Stimulated activated CD8-positive, alpha-beta memory T cell treated with anti-CD3 and anti-CD28 coated beads, Interleukin-7, amount 100 ng/mL, for 24 hours (primary cell): ENCODE measurements at places on chromosomes 7 and 10.

- DNase-seq: peak; percentile 81
Observed at GRCh38 chr7:155598810-155599210, 45.7 kb upstream of the RBM33 start.

DNA sequence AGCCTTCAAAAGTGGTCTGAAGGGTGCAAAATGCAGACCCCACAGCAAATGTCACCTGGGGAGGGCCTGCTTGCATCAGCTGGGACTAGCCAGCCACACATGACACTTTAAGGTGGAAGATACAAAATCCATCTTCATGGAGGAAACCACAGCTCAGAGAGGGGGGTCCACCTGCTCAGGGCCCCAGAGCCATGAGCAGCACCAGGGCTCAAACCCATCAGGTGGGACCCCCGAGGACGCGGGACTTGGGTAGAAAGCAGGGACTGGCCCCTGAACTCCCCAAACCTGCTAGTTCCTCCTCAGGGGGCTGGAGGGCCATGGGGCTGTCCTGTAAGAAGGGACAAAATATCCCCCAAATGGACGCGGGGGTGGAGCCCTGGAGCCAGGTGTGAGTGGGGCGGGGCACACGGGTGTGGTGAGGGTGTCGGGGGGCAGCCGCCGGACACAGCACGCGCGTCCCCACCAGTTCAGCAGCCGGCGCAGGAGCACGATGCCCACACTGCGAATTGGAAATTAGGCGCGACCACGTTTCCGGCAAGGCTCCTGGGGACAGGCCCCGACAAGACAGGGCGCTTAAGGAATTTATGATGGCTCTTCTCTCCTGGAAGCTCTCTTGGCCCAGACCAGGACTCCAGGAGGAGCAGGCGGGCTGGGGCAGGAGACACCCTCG lies 8.0 kb downstream of the PDGFA start:
- no peak for DNase-seq

DNA sequence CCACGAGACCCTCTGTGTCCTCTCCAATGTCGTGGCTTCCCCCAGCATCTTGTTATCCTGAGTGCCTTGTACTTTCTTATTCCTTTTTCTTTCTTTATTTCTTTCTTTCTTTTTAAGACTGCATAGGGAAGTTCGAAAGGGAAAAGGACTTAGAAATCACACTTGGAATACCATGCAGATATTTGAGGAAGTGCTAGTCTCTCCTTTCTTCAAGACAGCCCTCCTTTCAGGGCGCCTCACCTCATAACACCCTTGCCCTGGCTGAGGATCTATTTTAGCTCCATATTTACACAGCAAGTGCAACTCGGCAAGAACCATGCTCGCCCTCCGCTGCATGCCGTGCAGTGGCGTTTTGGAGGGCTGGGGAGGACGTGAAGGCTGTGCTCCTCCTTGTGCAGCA lies 232.3 kb upstream of the GLI3 start:
- DNase-seq: no peak

- no peak for DNase-seq
Observed at GRCh38 chr7:36657036-36657660, 67.1 kb downstream of the AOAH start.

DNA sequence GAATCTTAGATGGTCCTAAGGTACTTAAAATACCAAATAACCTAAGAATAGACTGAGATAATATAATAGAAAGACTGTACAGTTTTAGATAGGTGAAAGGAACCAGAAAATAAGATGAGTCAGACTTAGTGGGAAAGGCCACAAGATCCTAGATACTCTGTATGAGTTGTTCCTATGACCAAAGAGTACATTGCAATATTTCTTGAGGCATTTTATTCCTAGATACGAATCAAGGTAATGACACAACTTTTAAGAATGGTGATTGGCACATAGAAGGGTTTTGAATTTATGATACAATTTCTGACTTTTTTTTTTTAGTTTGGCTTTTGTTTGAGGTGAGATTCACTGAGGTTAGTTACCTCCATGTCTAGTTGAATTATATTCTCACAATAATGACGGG lies 30.2 kb downstream of the MGAM start:
- no peak for DNase-seq

GRCh38 chr7:100099452-100099851 lies 1.7 kb downstream of the MCM7 start:
- DNase-seq: no peak

DNA sequence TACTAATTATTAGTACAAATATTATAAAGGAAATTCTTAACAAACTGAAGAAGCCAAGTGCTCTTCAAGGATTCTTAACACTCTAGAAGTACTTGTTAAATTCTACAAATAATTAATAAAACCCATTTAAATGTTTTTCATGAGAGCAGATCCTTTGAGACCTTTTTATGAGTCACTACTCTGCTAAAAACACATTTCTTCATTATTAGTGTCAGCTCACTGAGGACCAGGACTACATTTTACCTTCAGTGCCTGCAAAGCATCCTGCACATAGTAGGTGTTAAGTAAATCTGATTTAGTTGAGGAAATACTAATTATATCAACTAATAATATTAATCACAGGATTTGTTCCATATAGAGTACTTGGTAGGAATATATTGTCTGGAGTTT lies 273.6 kb downstream of the PHTF2 start:
- DNase-seq: no peak

GRCh38 chr7:85396676-85397075 lies 209.8 kb upstream of the SEMA3D start:
- no peak for DNase-seq

GRCh38 chr10:88309365-88309764 lies 273.8 kb downstream of the RNLS start:
- no peak for DNase-seq
